ENCODE measurements at places on chromosomes 6 and 20.
A peak's percentile ranks its signal among the peaks of the same experiment; 100 is the strongest.

DNA sequence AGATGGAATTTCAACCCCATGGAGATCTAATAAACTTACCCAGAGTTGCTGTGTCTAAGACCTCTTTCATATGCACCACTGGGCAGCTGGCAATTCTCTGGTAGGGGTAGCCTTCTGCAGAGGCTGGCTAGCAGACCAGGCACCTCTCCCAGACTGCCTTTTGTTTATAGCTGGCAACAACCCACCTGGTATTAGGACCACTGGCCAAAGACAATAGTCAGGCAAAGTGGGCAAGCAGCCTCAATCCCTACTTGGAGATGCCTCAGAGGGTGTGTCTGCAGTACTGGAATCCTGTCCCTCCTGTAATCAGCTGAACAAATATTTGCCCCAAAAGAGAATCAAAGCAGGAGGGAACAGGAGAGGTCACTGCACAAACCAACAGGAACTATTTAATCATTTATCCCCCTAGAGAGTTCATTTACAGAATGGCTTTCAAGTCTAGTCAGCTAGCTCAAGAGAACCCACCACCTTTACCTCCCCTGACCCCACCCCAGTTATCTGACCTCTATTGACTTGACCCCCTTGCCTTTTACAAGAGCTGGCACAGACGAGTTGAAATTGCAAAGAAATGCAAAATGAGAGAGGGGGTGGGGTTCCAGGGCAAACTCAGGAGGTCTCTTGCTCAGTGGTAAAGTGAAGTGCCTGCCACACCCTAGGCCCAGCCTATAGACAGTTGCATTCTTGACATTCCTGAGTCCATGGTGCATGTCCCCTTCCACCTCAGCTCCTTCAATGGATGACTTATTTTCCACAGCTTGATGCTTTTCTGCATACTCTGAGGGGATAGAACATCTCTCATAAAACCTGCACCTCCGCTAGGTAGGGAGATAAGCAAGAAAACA, 2.8 kb downstream of the BCL2L1 start:
- DNase-seq = peak; percentile 54

GRCh38 chr20:59827138-59828056, 106.0 kb downstream of the SYCP2 start:
- DNase-seq = no peak

DNA sequence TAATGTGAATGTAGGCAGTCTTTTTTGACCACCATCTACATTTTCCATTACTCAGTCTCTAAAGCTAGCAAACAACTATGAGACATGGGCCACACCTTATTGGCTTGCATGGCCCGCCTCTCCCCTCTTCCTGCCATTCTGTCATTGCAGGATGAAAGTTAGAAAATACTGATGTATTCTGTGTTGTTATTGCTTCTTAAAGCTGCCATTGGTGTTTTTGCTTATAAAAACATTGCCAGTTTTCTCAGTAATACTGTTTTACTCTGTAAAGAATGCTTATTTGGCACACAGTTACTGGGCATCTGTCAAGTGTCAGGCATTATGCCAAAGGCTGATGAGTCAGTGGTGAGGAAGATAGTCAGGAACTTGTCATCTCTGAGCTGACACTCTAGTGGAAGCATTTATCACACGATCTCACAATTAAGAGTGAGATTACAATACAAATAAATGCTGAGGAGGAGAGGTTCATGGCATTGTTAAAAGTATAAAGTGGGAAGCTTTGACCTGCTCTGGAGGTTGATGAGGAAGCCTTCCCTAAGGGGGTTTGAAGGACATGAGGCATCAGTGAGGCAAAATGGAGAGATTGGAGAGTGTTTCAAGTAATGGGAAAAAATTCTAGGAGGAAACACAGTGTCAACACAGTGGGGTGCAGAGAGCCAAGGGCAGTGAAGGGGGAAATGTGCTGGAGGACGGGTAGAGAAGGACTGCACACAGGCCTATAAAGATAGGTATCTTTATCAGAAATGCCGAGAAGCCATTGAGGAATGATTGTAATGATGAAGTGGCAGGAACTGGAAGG, 14.7 kb downstream of the KLHL32 start:
- peak; percentile 77 for DNase-seq

- DNase-seq = peak; percentile 58
These were observed 1.1 kb upstream of the SLC22A23 start for GRCh38 chr6:3457710-3458602.

- DNase-seq = no peak
These were observed 49.9 kb upstream of the PBOV1 start for GRCh38 chr6:138267971-138268895.

DNA sequence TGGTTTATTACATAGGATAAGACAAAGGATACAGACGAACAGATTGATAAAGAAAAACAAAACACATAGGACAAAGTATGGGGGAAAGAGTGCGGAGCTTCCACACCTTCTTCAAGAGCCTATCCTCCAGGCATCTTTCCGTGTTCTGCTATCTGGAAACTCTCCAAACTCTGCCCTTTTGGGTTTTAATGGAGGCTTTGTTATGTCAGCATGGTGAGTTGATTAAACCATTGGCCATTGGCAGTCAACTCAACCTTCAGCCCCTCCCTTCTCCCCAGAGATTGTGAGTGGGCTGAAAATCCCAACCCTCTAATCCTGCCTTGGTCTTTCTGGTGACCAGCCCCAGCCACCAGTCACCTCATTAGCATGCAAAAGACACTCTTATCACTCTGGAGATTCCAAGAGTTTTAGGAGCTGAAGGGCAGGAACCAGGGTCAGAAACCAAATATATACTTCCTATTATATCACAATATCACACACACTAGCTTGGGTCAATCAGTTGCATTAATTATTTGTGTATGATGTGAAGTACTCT, 23.8 kb downstream of the HLA-DOB start:
- DNase-seq = no peak

GRCh38 chr6:99096170-99096569, 148.4 kb upstream of the FBXL4 start:
- DNase-seq = no peak

DNA sequence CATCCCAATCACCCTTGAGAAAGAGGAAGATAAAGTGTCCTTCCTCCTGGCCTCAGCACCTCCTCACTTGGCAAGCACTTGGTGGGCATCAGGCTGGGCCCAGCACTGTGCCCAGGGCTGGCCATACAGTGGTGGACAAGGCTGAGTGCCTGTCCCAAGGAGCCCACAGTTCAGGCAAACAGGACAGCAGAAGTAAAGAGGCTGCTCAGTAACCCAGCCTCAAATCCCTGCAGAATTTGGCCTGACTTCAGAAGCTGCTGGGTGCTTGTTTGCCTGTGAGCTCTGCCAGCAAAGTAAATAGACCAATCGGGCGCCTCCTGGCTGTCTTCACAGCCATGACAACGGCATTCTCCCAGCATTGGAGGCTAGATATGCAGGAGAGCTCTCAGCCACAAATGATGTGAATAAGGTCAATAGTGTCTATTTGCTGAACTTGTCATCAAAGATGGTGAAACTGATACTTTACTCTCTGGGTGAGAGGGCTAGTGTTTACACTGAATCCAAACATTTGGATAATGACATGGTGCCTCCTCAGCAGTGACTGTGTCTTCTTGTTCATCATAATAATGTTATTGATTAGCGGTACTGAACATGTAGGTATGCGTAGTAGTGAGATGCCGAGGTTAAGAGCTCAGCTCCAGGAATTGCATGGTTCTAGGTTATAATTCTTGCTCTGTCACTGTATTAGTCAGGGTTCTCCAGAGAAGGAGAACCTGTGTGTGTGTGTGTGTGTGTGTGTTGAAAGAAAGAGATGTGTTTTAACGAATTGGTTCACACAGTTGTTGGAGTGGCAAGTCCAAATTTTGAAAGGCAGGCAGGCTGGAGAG, 36.9 kb upstream of the FANCE start:
- peak; percentile 75 for DNase-seq

DNA sequence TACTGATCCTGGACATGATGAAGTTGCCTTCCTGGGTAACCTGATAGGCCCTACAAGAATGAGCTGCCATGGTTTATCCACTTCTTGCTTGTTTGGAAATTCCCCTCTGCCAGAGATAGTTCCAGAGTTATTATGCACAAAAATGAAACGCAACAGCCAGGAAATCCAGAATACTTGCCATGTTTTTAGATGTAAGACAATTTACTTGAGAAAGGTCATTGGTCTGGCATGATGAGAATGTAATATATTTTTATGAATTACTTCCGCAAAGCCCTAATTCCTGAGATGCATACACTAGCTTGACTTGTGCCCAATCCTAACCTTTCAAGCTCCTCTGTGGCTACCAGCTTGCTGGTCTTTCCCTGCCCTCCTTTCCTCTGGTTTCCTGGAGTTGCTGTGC, 27.9 kb upstream of the NT5E start:
- DNase-seq = no peak

- no peak for DNase-seq
These were observed 11.6 kb upstream of the NTSR1 start for GRCh38 chr20:62696989-62697388.

GRCh38 chr6:19013026-19013705, 626.0 kb downstream of the RNF144B start:
- DNase-seq = no peak

- no peak for DNase-seq
These were observed at the start of gene NRSN1 for GRCh38 chr6:24125980-24126379. Gene NRSN1 (plus strand): TSS chr6:24126215. CDS start chr6:24134328, 8,113 bp downstream.

- DNase-seq = no peak
These were observed 85.4 kb downstream of the CD40 start for GRCh38 chr20:46203510-46203837.

DNA sequence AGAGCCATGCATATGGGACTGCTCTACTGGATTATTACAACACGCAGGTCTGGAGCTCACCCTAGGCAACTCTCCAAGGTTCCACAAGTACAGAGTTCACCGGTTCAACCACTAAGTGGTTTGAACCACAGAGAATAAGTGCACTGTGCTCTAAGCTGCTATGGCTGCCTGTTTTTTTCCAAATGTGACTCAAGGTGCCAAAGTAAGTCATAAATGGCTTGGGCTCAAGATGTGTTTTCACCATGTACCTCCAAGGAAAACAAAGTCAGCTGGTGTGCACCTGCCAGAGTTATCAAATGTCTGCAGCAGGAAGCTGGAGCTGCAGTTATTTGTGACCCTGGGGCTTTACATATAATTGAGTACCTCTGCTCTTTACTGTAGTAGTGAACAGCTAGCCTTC, 76.7 kb downstream of the PREP start:
- peak; percentile 57 for DNase-seq

DNA sequence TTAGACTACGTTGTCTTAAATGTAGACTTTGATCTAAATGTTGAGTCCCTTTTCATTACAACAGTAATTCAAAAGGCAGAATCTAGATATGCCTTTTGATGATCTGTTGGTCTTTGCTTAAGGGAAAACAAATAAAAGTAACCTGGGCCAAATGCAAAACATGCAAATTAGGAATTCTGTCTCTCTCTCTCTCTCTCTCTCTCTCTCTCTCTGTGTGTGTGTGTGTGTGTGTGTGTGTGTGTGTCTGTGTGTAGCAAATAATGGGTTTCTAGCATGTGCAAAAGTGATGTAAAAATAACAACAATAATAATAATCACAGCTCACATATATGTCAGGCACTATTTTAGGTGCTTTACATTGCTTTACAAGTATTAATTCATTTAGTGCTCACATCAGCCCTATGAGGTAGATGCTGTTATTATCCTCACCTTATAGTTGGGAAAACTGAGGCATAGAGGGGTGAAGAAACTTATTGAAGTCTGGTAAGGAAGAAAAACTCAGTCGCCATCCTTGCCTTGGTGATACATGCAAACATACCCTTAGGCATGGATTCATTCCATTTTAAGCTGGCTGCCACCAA, 160.3 kb upstream of the ZNF217 start:
- DNase-seq = no peak

DNA sequence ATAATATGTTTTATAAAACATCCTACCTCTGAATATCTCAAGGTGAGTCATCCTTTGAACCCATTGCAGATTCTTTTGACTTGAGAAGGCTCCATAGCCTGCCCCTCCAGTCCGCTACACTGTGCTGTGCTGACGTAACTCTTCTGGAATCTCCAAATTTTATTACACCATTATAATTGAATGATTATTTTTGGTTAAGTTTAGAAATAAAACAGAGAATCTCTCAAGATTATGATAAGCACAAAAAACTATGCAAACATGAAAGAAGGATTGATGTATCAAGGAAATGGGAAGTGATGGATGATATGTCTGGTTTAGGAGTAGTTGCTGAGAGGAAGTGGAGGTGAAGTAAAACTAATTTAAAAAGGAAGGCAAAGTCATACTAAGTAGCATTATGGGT, 1021.3 kb downstream of the HACE1 start:
- no peak for DNase-seq

DNA sequence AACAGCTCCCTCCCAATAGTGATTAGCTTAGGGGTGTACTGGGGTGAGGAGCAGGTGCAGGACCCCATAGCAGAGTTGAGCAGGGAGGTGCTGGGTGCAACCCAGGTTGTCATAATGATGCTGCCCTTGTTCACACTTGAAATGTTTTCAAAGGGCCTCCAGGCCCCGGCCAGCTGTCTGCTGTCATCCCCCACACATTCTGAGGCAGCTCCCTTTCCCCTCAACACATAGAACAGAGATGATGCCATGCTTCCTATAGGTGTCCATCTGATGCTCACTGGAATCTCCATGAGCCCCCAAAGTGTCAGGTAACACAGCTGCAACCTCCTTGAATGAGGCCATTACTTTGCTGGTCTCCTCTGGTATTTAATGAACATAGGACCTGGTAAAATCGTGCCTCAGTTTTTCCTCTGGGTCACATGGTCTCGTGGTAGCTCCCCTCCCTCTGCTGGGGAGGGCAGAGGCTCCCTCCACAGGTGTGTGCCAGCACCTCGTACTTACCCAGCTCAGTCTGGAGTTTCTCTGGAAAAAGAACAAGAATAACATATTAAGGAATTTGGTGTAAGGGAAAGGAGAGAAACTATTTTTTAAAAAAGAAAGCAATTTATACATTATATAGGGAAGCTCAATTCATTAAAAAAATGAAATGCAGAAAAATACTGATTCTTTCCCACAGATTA, 5.6 kb downstream of the BTNL2 start:
- DNase-seq = no peak

DNA sequence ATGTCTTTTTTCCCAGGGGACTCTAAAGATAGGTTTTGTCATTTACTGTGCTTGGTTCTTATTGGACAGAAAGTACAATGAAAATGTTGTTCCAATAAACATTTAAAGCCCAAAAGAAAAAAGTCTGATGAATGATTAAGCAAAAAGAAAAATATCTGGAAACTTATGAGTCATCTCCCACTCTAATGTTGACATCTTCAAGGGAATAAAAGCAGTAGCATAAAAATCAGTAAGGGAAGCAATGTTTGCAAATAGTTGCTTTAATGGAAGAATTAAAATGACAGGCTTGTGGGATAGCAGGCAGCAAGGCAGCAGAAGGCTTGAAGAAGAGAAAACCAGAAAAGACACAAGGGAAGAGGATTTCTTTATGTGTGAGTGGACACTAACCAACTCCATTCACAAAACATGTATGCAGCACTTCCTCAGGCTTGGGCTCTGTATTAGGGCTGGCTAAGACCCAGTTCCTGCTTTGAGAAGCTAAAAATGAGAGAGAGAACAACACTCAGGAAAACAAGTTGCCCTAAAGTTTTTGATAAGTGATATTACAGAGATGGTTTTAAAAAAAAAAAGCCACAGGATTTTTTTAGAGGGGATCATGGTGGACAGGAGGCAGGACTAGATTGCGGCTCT, 263.2 kb upstream of the NT5E start:
- no peak for DNase-seq

GRCh38 chr20:41078329-41078728, 49.7 kb downstream of the TOP1 start:
- DNase-seq = peak; percentile 84
